Aorta (tissue), 5 donors: ENCODE measurements at places on chromosomes 4 and X.

DNA sequence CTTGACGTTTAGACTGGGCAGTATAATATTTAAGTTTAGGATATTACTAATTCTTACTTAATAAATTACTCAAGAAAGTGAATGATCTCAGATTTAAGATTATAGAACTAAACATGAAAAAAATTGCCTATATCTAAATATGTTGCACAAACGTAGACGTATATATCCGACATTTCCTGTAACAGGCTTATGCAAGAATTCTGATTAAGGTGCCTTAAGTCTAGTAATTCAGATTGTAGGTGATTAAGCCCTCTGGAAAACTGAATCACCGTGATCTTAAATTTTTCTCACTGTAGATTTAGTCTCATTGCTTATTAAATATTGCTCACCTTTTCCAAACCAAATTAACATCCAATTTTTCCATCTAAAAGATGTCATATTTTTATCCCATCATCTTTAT lies 24.0 kb downstream of the ATXN3L start:
- no peak for DNase-seq

DNA sequence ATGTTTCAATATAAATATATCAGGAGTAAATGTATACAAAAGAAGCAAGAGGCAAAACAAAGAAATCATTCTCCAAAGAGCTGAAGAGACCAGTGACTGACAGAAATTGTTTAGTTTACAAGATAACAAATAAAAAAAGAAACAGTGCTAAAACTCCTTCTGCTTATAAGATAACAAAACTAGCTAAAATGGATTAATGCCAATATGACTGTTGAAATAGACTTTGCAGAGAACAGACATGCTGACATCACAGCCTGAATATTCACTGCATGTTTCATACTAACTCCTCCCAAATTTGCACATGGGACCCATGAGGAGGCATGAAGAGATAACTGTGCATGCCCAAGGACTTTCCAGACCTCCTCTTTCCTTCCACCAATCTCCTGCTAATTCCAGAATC lies 6.2 kb upstream of the GABRA4 start:
- DNase-seq: no peak

DNA sequence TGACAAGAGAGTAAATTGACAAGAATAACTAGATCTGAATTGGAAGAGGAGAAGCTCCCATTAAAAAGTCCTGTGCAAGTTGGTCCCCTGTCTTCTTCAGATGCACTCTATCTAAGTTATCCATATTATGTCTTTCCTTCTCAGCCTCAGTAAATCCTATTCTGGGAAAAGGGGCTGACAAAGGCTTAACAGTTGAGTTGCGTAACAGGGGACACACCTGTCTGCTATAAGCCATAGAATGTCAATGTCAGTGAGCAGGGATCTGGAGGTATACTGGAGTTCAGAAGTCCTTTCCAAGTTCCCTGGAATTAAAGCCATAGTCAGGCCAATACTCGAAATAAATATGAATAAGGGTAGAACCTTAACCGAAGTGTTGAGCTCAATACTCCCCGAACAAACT lies 26.3 kb upstream of the TNIP3 start:
- no peak for DNase-seq

DNA sequence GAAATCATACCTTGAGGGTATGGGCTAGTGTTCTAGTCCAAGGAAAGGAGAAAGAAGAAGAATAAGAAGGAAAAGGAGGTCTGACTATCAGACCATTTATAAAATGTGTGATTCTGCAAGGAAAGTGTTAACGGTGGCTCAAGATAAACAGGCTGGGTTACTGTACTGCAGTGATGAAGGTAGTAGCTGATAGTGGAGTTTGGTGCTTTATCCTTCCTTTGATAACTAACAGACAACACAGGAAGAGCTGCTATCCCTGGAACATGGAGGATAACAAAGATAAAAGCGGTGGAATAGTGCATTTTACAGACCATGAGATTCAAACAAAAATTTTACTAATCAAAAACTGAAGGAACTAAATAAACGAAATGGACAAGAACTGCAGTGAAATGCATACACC lies 2.6 kb downstream of the UNC5C start:
- DNase-seq: no peak

DNA sequence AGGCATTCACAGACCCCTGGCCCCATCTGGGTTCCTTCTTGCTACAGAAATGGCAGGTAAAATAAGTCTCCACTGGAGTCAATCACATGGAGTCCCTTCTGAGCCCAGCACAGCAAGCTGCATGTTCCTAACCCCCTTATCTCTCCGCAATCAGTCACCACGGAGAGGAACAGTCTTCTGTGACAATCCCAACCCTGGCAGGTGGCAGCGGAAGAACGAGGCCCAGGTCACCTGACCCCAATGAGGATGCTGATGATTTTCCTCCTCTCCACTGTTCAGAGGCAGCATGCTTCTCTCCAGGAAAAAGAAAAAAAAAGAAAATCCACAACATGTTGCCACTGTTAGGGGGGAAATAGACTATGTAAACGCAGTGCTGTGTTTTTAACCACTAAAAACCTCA lies 50.1 kb downstream of the TSPAN5 start:
- no peak for DNase-seq
